ENCODE measurements at places on chromosomes 16 and 17. TPM values are rescaled to one million over a fixed set of nuclear protein-coding genes. Genes with fewer than 3 reads are reported as not detected.

The LHX1 gene
- not detected for total RNA-seq

The TAC4 gene
- total RNA-seq: not detected

The PDILT gene
- total RNA-seq: not detected

The GSG1L gene
- total RNA-seq: not detected

The TSNAXIP1 gene
- not detected for total RNA-seq

The MPV17L gene
- total RNA-seq: 35.3 TPM

The WNT3 gene
- 1.6 TPM for total RNA-seq

The WWOX gene
- 67.2 TPM for total RNA-seq

The LITAFD gene
- not detected for total RNA-seq

The ITGAX gene
- 3.0 TPM for total RNA-seq

- no peak overlapping the region for H3K4me3 ChIP-seq
- no peaks in the 10 kb centered on the region for H3K27me3 ChIP-seq
- H3K27ac ChIP-seq: no peak overlapping the region
- DNase-seq: no peak
- H3K4me1 ChIP-seq: no peaks in the 10 kb centered on the region
Measured at GRCh38 chr17:3543453-3543852, 14.2 kb downstream of the TRPV3 start.

GRCh38 chr17:65173284-65173793 lies 36.2 kb downstream of the RGS9 start:
- H3K27ac ChIP-seq: no peak overlapping the region
- H3K4me1 ChIP-seq: peaks cover 3% of the 10 kb centered on the region
- H3K27me3 ChIP-seq: no peaks in the 10 kb centered on the region
- no peak overlapping the region for H3K4me3 ChIP-seq
- peak; percentile 30 for DNase-seq

- H3K27ac ChIP-seq: no peak overlapping the region
- H3K36me3 ChIP-seq: no peaks in the 10 kb centered on the region
- no peaks in the 10 kb centered on the region for H3K27me3 ChIP-seq
- no peaks in the 10 kb centered on the region for H3K4me1 ChIP-seq
- DNase-seq: no peak
Measured at GRCh38 chr16:69486724-69487123, 62.3 kb downstream of the CYB5B start.

DNA sequence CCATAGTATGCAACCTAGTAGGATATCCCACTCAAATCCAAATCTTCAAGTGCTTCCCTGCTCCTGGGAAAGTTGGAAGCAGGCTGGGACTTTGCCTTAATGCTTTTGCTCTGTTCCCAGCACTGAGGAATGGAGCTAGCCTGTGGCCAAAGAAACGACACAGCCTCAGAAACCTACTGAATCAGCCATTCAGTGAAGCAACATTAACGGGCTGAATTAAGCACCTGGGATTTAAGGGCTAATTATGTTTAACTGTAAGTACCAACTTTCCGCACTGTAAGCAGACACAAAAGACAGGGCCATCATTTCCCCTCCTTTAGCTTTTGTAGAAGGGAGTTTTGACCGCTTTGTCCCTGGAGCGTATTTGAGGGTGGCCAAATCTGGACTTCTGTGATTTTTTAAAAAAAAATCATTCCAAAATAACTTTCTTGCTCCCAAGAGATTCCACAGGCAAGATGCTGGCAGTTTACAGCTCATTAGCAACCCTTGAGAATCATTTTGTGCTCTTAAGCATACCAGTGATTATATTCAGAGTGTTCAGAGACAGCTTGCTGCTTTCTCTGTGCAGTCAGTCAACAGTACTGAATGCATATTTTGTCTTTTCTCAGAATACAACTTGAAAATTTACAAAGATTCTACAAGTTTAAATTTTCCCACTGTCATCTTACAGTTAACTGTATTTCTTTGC lies 17.6 kb upstream of the NOL11 start:
- peaks cover 5% of the 10 kb centered on the region for H3K4me1 ChIP-seq
- no peaks in the 10 kb centered on the region for H3K36me3 ChIP-seq
- no peak overlapping the region for H3K27ac ChIP-seq
- no peaks in the 10 kb centered on the region for H3K27me3 ChIP-seq
- no peak overlapping the region for H3K4me3 ChIP-seq

- no peaks in the 10 kb centered on the region for H3K27me3 ChIP-seq
- H3K4me3 ChIP-seq: no peak overlapping the region
- no peaks in the 10 kb centered on the region for H3K36me3 ChIP-seq
- no peaks in the 10 kb centered on the region for H3K4me1 ChIP-seq
- no peak for DNase-seq
- no peak overlapping the region for H3K27ac ChIP-seq
Measured at GRCh38 chr17:43660816-43661493, 767 bp downstream of the MEOX1 start.

- H3K4me1 ChIP-seq: no peaks in the 10 kb centered on the region
- H3K27me3 ChIP-seq: no peaks in the 10 kb centered on the region
- no peak for DNase-seq
- H3K4me3 ChIP-seq: no peak overlapping the region
Measured at GRCh38 chr16:11047057-11047456, 102.7 kb downstream of the CLEC16A start.

DNA sequence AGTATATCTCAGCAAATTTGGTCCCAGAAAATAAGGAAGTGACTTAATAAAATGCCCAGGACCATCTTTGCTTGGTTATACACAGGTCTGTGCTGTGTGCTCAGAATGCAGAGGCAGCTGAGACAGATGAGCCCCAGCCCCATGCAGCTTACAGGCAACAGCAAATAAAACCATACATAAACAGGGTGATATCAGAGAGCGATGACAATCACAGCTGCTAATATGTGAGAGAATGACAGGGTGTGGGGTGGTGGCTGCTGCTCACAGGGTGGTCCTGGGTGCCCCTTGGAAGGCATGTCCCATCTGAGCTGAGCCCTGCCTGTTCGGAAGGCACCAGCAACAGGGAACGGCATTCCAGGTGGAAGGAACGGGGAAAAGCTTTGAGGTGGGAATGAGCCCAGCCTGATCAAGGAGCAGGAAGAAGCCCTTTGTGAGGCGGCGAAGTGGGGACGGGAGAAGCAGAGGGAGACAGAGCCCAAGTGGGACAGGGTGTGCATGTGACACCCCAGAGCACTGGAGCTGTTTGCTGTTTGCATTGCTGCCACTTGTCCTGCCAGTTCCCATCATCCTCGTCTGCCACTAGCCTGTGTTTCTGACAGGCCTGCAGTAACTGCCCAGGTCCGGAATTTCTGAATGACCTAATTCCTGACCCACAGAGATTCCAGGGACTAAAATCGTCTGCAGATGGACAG lies 150.5 kb downstream of the KATNIP start:
- no peak overlapping the region for H3K27ac ChIP-seq
- H3K4me3 ChIP-seq: no peak overlapping the region
- H3K36me3 ChIP-seq: peaks cover 7% of the 10 kb centered on the region
- DNase-seq: no peak

DNA sequence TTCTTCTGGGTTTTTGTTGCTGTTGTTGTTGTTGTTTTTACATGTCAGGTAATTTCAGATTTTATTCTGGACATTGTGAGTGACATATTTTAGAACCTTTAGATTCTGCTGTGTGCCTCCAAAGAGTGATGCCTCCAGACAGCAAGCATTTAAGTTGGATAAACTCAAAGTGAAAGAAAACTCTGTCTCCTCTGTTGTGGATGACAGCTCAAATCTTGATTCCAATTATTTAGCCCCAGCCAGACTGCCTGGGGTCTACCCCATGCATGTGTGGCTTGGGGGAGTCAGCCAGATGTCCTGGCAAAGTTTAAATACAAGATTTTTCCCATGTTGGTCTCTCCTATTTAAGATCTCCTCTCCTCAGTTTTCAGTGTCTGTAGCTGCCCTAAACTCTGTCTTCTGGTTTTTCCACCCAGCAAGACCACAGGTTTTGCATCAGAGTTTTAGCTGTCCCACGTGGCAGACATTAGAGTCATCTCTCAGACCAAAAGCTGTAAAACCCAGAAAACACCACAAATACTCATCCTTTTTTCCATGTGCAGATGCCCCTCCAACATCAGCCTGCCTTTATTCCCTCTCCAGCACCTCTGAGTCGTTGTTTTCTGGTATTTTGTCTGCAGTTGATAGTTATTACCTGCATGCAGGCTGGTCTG lies 19.4 kb upstream of the ZNF469 start:
- H3K4me1 ChIP-seq: no peaks in the 10 kb centered on the region
- no peaks in the 10 kb centered on the region for H3K36me3 ChIP-seq
- no peaks in the 10 kb centered on the region for H3K27me3 ChIP-seq

GRCh38 chr17:8249621-8250500 lies 772 bp downstream of the PFAS start:
- H3K4me3 ChIP-seq: peak overlapping the region; percentile 74
- H3K4me1 ChIP-seq: peaks cover 14% of the 10 kb centered on the region
- peak overlapping the region; percentile 94 for H3K27ac ChIP-seq

- H3K4me1 ChIP-seq: peaks cover 11% of the 10 kb centered on the region
- peak overlapping the region; percentile 82 for H3K27ac ChIP-seq
- no peaks in the 10 kb centered on the region for H3K27me3 ChIP-seq
Measured at GRCh38 chr17:66304304-66305174, 2.1 kb downstream of the PRKCA start.

DNA sequence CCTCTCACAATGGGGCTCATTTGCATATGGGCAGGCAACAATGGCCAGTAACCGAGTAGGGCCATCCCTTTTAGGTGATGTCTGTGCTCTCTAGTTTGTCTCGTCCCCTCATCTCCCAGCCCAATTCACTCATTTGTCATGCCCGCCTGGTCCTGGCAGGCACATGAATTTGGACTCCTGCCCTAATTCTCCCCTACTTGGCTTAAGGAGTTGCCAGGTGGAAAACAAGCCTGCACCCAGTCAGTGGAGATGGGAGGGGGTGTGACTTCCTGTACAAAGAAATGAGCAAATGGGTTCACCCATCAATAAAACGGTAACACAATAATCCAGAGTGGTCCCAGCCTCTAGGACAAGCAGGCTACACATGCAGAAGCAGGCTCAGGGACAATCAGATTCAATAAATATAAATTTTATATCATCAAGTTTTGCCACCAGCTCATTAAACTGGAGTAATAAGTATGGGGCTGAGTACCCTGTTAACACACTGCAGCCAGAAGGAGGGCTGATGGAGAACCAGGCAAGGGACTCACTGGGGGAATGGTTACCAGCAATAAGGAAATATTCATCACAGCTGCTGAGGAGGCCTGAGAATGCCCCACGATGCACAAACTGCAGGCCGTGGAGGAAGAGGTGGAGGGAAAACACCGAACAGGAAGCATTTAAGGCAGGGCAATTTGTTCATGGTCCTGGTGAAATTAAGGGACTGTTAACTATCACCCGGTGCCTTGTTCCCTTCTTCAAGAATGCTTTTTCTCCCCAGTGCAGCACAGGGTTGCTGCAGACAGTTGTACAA lies 84.4 kb upstream of the GPRC5B start:
- H3K4me3 ChIP-seq: no peak overlapping the region
- no peaks in the 10 kb centered on the region for H3K36me3 ChIP-seq
- no peak overlapping the region for H3K27ac ChIP-seq

GRCh38 chr17:50904518-50905459 lies 38.6 kb upstream of the TOB1 start:
- H3K36me3 ChIP-seq: no peaks in the 10 kb centered on the region
- H3K27ac ChIP-seq: peak overlapping the region; percentile 95
- peaks cover 93% of the 10 kb centered on the region for H3K4me1 ChIP-seq
- H3K27me3 ChIP-seq: no peaks in the 10 kb centered on the region
- DNase-seq: peak; percentile 88
- H3K4me3 ChIP-seq: no peak overlapping the region

- peak overlapping the region; percentile 2 for H3K27ac ChIP-seq
- H3K4me3 ChIP-seq: no peak overlapping the region
- DNase-seq: no peak
- no peaks in the 10 kb centered on the region for H3K27me3 ChIP-seq
Measured at GRCh38 chr17:70080541-70081347, 5.7 kb downstream of the KCNJ16 start.

DNA sequence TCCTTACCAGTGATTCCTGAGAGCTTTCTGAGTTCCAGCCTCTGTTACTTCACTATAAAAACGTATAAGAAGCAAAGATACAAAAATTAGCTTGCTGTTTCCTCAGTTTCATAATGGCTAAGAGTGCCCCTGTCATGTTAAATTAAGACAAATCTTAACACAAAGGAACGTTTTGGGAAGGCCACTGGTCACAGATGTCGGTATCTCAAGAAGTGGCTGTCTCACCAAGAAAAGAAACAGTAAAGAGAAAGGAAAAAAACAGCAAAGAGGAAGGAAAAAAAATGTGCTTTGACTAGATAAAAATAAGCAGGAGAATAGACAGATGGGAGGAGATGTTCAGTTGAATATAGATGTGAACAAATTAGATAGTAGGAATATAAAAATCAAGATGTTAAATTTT lies 94.8 kb upstream of the AKTIP start:
- no peak overlapping the region for H3K27ac ChIP-seq
- no peaks in the 10 kb centered on the region for H3K36me3 ChIP-seq
- H3K4me3 ChIP-seq: no peak overlapping the region
- no peaks in the 10 kb centered on the region for H3K27me3 ChIP-seq

DNA sequence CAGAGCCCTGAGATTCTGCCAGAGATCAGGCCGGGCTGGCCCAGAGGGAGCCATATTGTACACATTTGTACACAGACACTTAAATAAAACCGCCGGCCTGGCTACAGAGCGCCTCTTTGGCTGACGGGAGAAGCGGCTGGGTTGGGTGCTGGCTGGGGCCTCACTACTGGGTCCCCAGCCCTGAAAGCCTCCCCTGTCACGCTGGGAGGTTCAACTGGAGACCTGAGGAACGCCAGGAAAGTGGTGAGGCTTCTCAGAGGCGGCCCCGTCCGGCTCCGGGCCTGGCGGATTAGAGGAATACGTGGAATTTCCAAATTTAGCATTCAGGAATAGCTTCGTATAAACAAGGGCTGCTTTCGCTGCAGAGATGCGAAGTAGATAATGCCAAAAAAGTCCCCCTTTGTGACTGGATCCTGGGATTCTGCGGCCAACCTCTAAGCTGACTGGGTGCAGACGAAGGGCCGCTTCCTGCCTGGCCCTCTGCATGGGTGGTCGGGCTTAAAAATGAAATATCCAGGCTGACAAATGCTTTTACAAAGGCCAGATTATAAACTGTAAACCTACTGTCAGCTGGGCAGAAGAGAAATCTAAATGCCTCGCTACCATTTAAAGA lies 252.4 kb downstream of the IRF8 start:
- H3K27me3 ChIP-seq: no peaks in the 10 kb centered on the region
- H3K4me1 ChIP-seq: no peaks in the 10 kb centered on the region
- H3K27ac ChIP-seq: no peak overlapping the region
- H3K36me3 ChIP-seq: no peaks in the 10 kb centered on the region
- H3K4me3 ChIP-seq: no peak overlapping the region
- no peak for DNase-seq

DNA sequence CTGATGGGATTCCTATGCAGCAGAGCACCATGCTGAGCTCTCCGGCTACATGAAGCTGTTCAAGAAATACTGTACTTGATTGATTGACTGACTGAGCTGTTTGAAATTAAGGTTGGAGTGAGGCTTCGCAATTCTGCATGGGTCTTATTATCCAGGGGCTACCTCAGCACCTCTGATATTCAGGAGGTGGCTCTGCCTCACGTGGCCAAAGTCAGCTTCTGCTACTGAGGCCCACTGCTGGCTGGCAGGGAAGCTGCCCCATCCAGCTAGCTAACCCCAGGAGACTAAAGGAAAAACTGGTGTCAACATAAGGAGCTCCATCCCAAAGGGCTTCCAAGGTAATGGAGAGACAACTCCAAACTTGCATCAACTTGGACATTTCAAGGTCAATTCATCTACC lies 66.2 kb upstream of the TRAP1 start:
- no peak for DNase-seq
- no peaks in the 10 kb centered on the region for H3K27me3 ChIP-seq
- H3K4me3 ChIP-seq: no peak overlapping the region
- H3K27ac ChIP-seq: no peak overlapping the region
- peaks cover 14% of the 10 kb centered on the region for H3K36me3 ChIP-seq
- H3K4me1 ChIP-seq: no peaks in the 10 kb centered on the region
